NCI-H1436 treated with DMSO at 0.1 percent for 48 hours (cell line): ENCODE measurements at places on chromosomes 13 and 19.

- DNase-seq: no peak
Observed at GRCh38 chr19:40159744-40160143, 31.5 kb upstream of the MAP3K10 start.

GRCh38 chr13:23996456-23996855 is 99.2 kb upstream of the C1QTNF9B start:
- DNase-seq: no peak

GRCh38 chr19:35519291-35519690 is 5.8 kb upstream of the DMKN start:
- DNase-seq: no peak

- no peak for DNase-seq
Observed at GRCh38 chr13:52405767-52406494, at the start of gene THSD1. Gene THSD1, minus strand, starts transcription at chr13:52406172. Its CDS starts 3,572 bp downstream, at chr13:52402600.

- DNase-seq: no peak
Observed at GRCh38 chr13:64540468-64540867, 2689.7 kb downstream of the PCDH9 start.

DNA sequence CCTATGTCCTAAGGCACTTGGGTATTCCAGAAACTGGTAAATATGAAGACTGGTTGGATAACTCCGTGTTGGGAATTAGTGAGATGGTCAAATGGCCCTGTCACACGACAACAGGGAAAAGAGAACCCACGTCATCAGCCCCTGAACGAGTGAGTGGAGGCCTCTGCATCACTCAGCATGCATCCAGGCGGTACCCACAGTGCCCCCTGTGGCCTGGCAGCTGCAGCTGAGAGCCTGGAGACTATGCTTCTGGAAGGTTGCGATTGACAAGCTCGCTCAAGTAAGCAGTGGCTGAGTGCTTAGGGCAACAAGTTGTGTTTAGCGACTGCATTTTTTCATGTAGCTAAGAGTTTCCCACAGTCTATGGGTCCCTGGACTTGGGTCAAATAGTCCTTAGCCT is 55.9 kb downstream of the COL4A2 start:
- no peak for DNase-seq

DNA sequence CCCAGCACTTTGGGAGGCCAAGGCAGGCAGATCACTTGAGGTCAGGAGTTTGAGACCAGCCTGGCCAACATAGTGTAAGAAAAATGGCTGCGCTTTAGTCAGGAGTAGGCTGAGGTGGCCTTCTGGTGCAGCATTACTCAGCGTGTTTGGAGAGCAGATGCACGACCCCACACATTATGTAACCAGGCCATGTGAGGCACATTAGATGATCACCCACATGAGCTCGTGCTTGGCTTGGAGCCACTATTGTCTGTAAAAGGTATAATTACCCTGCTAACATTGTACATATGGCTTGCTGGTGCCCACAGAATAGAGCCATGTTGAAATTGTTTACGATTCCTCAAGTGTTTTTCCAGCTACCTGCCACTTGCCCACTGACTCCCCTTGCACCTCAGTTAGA is 24.0 kb upstream of the SCEL start:
- DNase-seq: no peak

DNA sequence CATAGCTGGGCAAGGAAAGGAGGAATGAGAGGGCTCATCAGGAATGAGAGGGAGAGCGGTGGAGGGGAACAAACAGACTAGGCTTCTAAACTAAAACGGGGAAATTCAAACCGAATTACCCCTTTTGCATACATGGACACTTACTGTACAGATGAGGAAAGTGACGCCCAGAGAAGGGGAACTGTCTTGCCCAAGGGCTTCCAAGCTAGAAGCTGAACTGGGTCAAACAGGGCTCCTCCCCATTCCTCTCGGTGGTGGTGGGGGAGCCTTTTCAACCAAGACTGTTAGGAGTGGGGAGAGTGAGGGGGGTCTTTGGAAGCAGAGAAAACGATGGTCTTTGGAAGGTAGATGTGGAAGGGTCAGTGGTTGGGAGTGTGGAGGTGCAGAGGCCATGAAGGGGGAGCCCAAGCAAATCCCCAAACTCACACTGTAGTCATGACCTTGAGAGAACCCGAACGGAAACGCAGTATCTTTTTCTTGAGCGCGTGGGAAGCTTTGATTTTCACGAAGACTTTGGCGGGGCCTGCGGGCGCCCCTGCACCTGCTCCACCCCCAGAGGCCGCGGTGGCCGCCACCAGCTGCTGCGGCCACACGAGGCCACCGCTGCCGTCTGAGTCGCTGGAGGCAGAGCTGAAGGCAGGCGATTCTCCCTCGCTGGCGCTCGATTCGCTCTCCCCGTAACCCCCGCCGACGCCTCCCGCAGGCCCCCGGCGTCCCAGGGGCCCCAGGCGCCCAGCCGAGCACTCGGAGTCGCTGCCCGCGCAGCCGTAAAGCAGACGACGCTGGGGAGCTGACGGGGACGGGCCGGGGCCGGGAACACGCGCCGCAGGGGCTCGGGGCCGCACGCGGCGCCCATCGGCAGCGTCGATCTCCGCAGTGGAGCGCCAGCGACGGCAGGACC is 12.3 kb upstream of the GNG8 start:
- no peak for DNase-seq

GRCh38 chr13:30051531-30052060 is 201.2 kb upstream of the UBL3 start:
- DNase-seq: no peak

GRCh38 chr19:9431475-9431874 is 3.9 kb downstream of the ZNF266 start:
- DNase-seq: no peak

- DNase-seq: no peak
Observed at GRCh38 chr13:27572234-27572901, 48.0 kb downstream of the LNX2 start.
